ENCODE measurements at places on chromosomes 12 and 14.

- DNase-seq, result no peak
Measured at GRCh38 chr12:53952335-53952694, 2.4 kb upstream of the HOXC12 start.

GRCh38 chr12:108728820-108729611 is 2.3 kb downstream of the CORO1C start:
- DNase-seq, result no peak

GRCh38 chr14:54589843-54590242 is 22.9 kb downstream of the SAMD4A start:
- DNase-seq, result no peak

DNA sequence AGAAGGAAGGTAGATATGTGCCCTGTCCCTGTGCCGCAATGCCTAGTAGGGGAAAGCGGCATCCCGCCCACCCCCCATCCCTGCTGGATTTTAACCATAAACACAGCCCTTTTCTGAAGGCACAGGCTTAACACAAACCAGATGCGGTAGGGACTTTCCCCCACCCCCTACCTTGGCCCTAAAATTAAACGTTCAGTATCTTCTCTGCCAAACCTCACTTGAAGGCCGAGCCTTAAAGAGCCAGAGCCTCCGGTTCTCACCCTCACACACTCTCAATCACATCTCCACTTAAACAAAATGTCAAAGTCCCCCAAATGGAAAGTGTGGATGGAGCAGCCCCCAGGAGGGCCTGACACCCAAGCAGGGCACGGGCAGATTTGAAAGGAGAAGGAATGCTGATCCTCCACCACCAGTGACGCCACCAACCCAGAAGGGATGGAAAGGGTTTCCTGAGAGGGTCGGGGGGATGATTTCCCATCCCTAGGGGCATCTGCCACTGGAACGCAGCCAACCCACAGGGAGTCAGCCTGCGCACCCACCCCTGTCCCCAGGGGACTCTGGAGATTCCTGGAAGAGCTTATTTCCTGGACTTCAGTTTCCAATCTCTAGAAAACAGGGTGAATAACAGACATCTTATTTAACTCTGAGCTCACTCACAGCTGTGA is 26.4 kb downstream of the ACTN1 start:
- no peak for DNase-seq

DNA sequence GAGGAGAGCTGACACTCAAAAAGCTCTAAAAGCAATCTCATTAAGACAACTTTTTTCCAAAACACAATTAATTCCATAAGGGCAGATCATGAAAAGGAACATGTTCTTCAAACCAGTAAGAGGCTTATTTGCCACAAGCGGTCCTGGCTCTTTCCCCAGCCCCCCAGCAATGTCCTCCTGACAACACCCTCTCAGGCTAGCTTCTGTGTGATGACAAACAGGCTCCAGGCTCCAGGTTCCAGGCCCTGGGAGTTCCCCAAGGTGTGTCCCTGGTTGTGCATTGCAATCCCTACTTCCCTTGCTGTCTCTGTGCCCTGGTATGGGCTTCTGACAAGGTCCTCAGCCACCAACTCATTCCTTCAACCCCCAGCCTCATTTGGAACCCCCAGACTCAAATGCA is 8.9 kb downstream of the HVCN1 start:
- no peak for DNase-seq

DNA sequence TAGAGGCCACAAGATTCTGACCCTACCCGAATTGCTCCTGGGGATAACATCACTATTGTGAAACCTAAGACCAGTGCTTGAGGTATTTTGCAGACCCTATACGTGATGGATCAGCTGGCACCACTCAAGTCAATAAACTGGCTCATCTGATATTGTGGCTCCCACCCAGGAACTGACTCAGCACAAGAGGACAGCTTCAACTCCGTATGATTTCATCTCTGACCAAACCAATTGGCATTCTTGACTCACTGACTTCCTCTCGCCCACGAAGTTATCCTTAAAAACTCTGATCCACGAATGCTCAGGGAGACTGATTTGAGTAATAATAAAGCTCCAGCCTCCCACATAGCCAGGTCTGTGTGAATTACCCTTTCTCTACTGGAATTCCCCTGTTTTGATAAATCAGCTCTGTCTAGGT is 1036.1 kb upstream of the TMEM132C start:
- DNase-seq, result no peak

- DNase-seq, result no peak
Measured at GRCh38 chr12:117243488-117243887, 53.2 kb upstream of the FBXO21 start.

DNA sequence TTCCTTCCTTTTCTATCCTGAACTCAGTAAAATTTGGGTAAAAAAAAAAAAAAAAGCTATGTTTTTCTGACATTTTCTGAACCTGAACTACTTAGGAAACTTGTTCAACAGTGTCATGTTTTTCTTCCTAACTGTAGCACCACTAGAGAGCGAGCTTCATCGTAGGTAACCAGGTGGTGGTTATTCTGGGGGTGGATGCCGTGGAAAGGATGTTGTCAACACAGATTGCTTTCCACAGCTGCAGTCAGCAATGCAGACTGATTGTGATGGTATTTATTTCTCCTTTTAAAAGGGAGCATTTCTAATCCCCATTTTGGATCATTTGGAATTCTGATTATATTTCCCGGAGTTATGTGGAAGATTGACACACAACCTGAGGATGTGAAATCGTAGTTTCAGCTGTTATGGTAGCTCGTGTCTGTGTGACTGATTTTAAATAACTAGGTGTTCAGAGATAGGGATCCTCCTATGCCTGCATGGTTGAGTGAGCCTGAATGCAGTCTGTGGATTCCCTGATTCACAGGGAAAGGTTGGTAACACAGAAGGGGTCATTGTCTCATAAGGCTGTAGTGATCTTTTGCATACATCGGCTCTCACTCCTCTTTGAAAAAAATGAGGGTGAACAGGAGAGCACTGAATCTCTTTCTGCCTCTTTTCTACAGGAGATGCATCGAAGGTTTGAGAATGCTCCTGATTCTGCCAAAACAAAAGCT is 113.2 kb downstream of the ERC1 start:
- no peak for DNase-seq

DNA sequence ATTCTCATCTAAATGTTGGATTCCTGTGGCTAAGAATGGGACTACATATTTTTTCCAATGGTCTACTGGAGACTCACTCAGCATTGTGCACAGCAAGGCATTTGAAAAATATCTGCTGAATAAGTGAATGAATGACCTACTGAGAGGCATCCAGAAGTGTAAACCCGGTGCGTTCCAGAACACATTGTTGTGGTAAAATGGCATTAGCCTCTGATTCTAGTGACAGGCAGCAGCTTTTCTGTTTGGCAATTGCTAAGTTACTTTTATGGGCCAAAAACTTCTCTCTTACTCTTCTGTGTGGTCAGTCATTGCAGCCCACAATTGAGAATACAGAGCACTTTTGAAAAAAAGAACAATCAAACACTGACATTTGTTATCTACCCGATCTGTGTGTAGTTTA is 36.5 kb downstream of the WIF1 start:
- DNase-seq, result no peak

DNA sequence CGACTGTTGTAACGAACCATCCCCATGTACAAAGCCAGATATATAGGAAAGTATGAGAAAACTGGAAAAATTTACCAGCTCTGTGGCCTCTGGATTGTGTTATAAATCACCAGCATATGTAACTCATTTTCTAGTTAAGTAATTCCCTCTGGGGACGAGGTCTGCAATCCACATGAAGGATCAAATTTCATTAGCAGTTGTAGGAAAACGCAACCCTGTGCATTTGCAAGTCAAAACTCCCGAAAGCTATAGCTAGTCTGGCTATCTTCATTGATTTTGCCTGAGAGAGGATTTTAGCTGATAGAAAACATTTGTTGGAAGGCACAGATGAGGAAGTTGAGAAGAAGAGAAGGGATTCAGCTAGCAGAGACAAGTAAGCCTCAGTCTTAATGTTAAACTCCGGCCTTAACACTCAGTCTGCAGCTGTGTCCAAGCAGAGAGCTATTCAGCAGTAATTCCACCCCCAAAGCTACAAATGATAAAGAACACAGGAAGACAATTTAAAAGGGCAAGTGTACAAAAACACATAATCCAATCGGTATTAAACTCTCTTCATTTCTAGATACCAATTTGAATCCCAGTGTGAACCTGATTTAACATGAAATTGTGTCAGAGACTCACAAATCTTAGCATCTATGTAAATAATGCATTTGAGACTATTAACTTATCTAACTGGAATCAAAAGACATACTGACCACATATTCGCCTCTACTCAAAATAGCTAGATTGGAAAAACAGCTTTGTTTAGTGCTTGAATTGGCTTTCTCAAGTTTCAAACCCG is 54.2 kb upstream of the CERS5 start:
- DNase-seq, result no peak

- DNase-seq, result no peak
Measured at GRCh38 chr14:100433428-100433814, 110.3 kb downstream of the SLC25A47 start.

GRCh38 chr12:121989276-121990113 is 32.2 kb upstream of the BCL7A start:
- no peak for DNase-seq

DNA sequence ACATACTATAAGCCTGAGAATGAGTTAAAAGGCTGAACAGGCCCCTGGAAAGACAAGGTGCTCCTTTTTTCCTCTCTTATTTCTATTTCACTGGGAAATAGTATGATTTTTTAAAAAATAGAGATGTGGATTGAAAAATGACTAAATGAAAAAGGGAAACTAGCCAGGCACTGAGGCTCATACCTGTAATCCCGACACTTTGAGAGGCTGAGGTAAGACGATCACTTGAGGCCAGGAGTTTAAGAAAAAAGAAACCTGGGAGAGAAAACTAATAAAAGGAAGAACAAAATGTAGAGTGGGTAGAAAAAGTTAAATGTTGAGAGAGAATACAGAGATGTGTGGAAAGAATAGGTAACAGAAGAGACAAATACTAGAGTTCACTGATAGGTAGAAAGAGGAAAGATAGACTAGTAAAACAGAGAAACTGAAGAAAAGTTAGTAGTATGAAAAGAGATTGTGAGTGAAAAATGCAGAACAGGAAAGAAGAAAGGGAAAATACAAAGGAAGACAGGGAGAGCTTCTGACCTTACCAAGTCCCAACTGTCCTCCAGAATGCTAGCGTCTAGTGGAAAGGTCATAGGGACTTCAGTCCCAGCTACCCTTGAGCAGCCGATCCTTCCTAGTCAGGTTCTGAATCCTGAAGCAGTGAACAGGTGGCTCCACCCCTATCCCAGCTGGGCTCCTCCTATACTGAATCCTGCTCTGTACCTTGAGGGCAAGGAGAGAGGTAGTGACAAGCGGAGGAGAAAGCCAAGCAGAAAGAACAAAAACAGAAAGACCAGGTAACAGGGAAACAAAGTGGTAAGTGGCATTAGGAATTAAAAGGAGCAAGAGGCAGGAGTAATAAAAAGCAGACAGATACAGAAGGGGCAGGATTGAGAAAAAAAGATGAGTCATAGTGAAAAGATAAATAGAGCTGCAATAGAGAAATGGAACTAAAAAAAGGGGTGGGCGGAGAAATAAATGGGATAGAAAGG is 7.3 kb downstream of the TMEM116 start:
- no peak for DNase-seq

- no peak for DNase-seq
Measured at GRCh38 chr14:76204461-76205230, 52.9 kb downstream of the GPATCH2L start.

DNA sequence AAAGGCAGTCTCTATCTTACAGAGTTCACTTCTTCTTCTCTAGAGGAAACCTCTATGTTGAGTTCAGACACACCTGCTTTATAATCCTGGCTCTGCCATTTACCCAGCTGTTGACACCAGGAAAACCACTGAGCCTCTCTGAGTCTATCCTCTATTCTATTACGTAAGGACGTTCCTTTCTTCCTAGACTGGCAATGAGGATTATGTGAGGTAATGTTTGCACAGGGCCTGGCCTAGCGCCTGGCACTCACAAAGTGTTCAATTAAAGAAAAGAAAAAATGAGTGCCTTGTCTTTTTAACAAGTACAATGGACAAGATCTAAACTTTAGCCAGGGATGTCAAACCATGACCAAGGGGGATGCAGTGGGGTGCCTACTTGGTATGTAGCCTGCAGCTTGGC is 641.9 kb upstream of the TBX3 start:
- no peak for DNase-seq

- DNase-seq, result no peak
Measured at GRCh38 chr14:22482085-22482694, 106.8 kb downstream of the DAD1 start.

- DNase-seq, result no peak
Measured at GRCh38 chr14:68981539-68981976, 2.5 kb upstream of the ACTN1 start.

DNA sequence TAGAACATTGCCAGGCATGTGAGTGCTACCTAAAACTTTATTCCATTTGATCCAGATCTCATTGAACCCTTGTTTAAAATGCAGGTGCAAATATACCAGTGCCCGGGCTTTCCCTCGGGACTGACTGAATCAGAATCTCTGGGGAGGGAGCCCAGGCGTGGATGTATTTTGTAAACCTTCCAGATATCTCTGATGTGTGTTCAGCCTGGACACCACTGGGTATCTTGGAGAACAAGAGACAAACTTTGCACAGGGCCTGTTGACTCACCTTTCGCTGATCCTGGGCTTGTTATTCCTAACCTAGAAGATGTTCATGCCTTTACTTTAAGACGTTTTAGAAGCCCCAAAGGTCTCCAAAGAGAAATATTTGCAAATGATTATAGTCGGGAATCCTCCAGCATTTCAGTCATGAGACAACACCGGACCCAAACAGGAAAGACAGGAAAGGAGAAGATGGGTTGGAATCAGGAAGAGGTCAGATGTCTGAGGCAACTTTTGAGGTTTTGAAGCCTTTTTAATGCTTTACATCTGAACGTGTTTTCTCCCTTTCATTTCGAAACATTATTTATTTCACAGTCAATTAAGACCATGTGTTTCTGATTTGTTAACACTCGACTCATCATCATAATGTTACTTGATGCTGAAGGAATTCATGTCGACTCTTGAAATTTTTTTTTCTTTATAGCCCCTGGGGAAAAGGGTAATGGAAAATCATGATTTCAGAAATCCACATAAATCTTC is 118.6 kb downstream of the PLXNC1 start:
- DNase-seq, result no peak
